ENCODE measurements at places on chromosomes 1 and 21. TPM values are rescaled to one million over a fixed set of nuclear protein-coding genes. Genes with fewer than 3 reads are reported as not detected.

The KCNK2 gene
- not detected for total RNA-seq

The HAO2 gene
- total RNA-seq, result not detected

- DNase-seq, result no peak
Observed at GRCh38 chr1:154351363-154352068, 26.2 kb downstream of the ATP8B2 start.

GRCh38 chr1:153572569-153573015 lies 6.9 kb upstream of the S100A2 start:
- DNase-seq, result peak; percentile 57

- DNase-seq, result no peak
Observed at GRCh38 chr1:91080650-91081049, 58.8 kb upstream of the ZNF644 start.

The LCE3B gene
- total RNA-seq, result not detected

DNA sequence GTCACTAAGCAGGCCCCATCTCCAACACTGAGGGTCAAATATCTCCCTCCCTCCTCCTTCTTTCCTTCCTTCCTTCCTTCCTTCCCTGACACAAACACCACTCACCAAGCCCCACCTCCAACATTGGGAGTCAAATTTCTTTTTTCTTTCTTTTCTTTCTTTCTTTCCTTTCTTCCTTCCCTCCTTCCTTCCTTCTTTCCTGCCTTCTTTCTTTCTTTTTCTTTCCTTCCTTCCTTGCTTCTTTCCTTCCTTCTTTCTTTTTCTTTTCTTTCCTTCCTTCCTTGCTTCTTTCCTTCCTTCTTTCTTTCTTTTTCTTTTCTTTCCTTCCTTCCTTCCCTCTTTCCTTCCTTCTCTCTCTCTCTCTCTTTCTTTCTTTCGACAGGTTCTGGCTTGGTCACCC lies 79.2 kb upstream of the ETS2 start:
- no peak for DNase-seq

- no peak for DNase-seq
Observed at GRCh38 chr1:201561601-201562000, 22.7 kb downstream of the NAV1 start.

- DNase-seq, result no peak
Observed at GRCh38 chr1:179754041-179754624, 11.0 kb downstream of the FAM163A start.

DNA sequence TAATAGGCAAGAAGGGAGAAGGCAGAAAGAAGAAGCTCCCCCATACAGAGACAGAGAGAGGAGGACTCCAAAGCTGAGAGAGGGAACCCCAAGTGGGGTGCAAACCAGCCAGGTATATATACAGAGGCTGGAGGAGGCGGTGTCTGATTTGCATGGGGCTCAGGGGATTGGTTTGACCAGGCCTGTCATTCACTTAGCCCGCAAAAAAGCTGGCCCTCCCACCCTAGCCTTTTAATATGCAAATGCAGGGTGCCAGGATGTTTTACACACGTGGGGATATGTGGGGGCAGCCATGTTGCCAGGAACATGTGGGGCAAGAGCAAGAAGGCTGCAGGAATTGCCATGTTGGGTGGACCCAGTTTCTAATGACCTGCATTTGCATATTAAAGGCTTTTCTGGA lies 37.0 kb upstream of the TENT5B start:
- DNase-seq, result no peak

DNA sequence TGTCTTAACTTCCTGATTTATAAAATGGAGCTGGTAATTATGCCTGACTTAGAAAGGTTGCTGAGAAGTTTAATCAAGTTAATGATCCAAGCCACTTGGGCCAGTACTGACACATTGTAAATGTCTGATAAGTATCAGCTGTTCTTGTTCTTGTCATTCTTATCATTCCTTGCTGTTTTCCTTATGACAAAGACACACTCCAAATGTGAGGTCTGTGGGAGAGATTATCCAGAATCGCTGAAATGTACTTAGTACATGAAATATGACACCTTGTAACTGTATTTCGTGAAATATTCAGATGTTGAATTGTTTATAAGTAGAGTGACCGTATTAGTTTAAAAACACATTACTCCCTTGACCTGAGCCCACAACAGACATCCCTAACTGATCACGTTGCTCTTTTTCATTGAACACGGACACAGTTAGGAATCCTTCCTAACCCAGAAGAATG lies 6.1 kb downstream of the AADACL4 start:
- DNase-seq, result no peak

DNA sequence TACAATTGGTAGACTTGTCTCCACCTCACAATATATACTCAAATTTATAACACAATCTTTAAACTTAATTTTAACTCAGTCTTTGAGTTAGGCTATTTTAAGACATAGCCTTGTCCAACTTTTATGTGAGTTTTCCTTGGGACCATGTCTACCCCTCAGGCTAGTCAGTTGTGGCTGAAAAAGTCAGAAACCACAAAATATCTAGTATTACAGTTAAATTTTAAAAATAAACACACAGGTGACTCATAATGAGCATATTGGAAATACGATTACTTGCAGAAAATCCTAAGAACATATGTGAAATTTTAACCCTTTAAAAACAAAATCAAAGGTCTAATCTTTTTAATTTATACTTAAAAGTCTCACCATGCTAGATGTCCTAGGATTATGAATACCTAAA lies 4.8 kb upstream of the ASB17 start:
- no peak for DNase-seq

DNA sequence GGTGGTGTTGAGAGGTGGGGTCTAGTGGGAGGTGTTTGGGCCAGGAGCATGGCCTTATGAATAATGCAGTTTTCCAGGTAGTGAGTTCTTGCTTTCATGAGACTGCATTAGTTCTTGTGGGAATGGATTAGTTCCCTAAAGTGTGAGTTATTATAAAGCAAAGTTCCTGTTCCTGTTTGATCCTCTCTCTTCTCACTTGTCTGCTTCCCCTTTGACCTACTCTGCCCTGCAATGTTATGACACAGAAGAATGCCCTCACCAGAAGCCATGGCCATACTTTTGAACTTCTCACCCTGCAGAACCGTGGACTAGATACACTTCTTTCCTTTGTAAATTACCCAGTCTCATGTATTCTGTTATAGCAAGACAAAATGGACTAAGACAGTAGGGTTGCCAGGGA lies 53.6 kb downstream of the MAP3K7CL start:
- DNase-seq, result no peak

All from epithelial cell of proximal tubule (primary cell).